CD4-positive, alpha-beta T cell treated with Interleukin-10 for 1 hour (primary cell): ENCODE measurements at places on chromosomes 7 and 10.

DNA sequence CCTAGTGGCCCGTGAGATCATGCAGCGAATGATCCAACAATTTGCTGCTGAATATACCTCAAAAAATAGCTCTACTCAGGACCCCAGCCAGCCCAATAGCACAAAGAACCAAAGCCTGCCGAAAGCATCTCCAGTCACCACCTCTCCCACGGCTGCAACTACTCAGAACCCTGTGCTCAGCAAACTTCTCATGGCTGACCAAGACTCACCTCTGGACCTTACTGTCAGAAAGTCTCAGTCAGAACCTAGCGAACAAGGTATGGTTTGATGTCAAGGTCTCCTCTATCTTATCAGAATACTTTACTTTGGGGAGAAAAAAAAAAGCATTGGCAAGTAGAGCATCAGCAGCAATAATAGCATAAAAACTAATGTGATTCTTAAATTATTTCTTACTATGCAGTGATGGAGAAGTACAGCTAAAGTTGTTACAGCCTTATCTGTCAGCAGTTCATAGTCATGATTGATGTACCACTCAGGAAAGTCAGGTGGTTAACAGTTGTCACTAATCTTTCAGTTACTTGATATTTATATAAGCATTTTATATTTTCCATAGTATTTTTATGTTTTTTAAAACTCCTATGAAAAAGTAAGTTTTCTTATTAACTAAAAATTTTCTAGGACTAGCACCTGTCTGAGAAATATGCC is 117.1 kb downstream of the LCOR start:
- no peak for DNase-seq

GRCh38 chr10:86798025-86798424 is 41.6 kb downstream of the BMPR1A start:
- no peak for DNase-seq

GRCh38 chr10:33939410-33939809 is 604.9 kb upstream of the NRP1 start:
- DNase-seq = no peak

DNA sequence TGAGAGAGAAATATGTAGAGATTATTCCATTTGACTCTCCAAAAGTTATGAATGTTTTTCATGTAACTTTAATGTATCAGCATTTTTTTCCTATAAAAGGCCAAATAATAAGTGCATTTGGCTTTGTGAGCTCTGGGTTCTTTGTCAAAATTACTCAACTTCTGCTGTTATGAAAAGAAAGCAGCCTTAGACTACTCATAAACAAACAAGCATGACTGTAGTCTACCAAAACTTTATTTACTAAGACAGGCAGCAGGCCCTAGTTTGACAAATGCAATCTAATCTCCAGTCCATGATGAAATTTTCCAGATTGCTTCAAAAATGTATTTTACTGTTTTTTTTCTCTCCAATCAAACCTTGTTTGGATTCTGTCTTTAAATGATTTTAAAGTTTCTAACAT is 46.3 kb downstream of the MRPL32 start:
- no peak for DNase-seq

- DNase-seq = no peak
Measured at GRCh38 chr7:28166982-28167715, 13.4 kb downstream of the JAZF1 start.

DNA sequence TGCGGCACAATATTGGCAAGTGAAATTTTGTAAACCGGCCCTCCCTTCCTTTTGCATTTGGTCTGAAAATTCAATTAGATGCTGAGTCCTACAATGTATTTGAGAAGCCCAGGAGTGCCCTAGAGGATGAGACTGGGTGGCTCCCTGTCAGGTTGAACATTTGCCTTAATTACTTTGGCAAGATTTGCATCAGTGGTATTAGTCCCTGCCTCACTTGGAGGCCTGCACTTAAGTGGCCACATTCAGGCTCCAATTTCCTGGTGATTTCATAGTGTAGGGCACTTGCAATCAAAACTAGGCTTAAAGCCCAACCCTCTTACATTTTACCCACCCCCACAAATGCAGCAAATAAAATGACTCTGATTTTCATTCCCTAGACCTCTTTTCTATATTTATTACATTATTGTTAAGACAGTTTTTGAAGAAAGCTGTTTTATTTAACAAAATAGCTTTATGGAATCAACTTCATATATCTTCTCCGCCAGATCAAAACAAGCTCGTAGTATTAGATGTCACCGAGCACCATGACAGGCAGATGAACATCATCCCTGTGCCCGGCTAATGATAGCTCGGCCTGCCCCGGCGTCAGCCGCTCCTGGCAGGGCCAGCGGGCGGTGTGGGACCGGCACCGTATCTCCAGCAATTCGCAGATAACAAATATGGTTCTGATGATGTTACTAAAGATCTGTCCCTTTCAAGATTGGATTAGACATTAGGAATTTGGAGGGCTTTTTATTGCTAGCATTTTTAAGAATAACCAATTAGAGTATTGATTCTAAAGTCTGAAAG is 73.6 kb downstream of the EGFR start:
- DNase-seq = no peak

DNA sequence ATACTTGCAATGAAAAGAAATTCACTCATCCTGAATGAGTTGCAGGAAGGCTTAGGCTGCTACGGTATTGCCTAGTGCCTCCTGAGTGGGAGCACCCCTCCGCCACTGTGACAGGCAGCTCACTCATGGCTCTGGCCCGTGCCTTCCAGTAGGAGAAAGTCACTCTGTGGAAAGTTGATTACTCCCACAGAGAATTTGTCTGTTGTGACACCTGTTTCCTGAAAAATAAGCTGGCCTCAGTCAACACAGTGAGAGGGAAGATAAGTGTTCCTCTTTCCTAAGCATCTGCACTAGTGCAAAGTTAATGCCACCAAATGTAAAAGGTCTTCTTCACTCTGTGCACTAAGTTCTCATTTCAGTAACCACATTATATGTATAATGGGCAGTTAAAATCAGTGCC is 158.8 kb upstream of the INHBA start:
- DNase-seq = no peak

GRCh38 chr10:114492351-114493037 is 88.2 kb upstream of the AFAP1L2 start:
- peak; percentile 35 for DNase-seq

- DNase-seq = no peak
Measured at GRCh38 chr7:149743476-149744255, 29.7 kb downstream of the ZNF467 start.

- DNase-seq = no peak
Measured at GRCh38 chr10:4804465-4804864, 21.5 kb upstream of the AKR1E2 start.

DNA sequence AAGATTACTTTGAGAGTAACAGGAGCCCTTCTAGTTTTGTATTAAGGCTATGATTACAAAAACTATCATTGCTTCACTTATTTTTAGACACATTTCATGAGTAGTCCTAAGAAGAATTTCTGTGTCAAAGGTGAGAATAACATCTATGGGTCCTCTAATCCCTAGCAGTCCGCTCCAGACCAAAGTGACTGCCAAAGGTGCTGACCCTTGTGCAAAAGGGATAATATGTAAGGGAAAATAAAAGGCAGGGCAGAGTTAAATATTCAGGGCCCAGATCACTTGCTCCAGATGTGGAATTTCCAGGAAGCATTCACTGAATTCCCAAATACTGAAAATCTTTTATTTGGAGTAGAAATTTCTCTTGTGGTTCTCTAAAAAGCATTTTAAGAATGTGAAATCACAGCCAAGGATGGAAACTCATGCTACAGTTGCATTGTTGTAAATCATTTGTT is 29.3 kb downstream of the RHOBTB1 start:
- no peak for DNase-seq

DNA sequence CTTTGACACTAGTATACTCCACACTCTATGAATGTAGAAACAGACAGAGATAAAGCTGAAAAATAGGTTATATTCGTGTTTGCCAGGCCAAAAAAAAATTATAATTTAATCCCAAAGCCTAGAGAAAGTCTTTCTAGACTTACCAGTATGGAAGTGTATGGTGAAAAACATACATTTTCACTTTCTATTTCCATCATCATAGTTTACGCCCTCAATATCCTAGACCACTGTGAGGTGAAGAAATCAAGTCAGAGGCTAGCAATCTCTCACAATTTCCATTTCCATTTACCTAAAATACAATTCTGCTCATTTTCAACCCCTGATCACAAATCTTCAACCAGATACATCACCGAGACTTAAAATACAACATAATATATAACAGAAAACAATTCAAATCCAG is 16.2 kb downstream of the GPR22 start:
- DNase-seq = no peak

GRCh38 chr10:2137549-2138174 is 400.3 kb upstream of the ADARB2 start:
- DNase-seq = no peak

DNA sequence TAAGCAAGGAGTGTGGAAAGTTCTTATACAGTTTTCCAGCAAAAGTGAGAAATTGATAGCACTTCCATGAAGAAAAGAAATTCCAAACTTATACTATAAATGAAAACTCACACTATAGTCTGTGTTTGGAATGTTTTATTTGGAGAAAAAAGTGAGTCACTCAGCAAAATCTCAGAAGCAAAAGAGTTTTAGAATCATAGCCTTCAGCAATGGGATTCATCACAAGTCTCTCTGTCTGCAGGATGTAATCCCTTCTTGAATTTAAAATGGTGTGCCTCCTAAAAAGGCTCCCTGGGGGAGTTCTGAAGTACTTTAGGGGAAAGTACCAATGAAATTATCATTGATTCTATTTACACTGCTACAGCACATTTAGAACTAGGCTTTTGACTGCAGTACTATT is 756.4 kb downstream of the XPNPEP1 start:
- DNase-seq = no peak

- DNase-seq = no peak
Measured at GRCh38 chr7:77866786-77867536, 68.4 kb downstream of the PHTF2 start.

- peak; percentile 73 for DNase-seq
Measured at GRCh38 chr7:5997210-5997808, 11.5 kb downstream of the PMS2 start.

DNA sequence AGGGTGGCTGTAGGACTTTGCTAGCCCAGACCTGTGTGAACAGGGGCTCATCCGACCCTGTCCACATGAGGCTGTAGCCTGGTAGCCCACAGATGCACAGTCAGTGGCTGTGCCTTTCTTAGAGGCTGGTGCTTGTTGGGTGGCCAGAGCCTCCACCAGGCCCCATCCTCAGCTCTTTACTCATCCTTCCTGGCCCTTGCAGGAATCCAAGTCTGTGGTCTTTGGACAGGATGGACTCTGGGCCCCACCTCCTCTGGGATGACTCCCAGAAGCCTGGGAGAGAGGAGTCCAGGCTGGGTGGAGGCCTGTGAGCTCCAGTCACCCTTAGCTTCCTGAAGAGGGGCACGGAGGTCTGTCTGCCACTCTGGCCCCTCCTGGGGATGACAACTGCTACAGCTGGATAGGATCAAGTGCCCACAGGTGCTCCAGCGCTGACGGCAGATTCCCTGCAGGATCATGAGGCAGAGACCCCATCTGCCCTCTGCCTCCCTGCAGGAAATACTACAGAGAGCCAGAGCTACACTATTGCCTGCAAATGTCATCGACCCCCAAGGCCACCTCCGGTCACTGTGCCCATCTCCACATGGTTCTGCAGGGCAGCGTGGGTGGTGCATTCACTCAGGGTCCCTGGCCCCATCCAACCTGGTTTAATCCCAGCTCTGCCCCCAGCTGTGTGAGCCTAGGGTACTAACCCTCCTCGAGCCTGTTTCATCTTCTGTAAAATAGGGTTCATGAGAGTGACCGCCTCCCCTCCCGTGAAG is 114.5 kb downstream of the PTPN20 start:
- DNase-seq = no peak

- DNase-seq = no peak
Measured at GRCh38 chr10:11896549-11897200, 73.5 kb downstream of the PROSER2 start.

DNA sequence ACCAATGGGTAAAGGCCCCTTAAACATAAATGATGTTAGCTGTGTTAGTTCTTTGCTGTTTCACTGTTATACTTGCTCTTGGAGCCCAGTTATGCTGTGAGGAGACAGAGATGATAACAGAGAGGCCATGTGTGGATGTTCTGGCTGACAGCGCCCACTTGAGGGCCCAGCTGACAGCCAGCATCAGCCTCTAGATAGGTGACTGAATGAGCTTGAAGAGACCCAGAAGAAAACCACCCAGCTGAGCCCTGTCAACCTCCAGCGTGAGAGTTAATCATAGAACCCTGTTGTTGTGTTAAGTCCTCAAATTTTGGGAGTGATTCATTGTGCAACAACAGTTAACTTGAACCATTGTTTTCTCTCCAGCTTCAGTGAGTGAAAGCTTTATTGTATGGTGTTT is 91.7 kb downstream of the GLRX3 start:
- no peak for DNase-seq

- no peak for DNase-seq
Measured at GRCh38 chr7:9017286-9017685, 583.9 kb downstream of the NXPH1 start.

- no peak for DNase-seq
Measured at GRCh38 chr7:82230811-82231581, 212.6 kb downstream of the CACNA2D1 start.

DNA sequence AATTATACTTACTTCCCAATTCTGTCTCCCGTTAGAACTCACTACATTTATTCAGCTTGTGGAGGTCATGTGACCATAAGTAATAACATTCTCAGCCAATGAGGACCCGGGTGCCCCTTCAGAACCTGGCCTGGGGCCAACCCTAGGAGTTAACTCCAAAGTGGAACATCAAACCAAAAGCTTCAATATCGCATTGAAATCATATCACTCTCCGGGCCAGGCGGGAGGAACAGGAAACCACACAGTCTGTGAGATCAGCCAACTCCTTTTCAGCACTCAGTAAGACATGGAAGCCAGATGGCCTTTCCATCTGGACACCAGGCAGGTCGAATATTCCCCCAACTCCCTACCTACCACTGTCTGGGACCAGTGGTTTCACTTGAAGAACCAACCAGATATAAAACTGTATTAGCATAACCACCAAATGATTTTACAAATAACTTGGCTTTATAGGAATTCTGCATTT is 5.5 kb downstream of the CREB3L2 start:
- DNase-seq = peak; percentile 26

GRCh38 chr7:23915236-23915635 is 205.2 kb downstream of the STK31 start:
- DNase-seq = no peak

DNA sequence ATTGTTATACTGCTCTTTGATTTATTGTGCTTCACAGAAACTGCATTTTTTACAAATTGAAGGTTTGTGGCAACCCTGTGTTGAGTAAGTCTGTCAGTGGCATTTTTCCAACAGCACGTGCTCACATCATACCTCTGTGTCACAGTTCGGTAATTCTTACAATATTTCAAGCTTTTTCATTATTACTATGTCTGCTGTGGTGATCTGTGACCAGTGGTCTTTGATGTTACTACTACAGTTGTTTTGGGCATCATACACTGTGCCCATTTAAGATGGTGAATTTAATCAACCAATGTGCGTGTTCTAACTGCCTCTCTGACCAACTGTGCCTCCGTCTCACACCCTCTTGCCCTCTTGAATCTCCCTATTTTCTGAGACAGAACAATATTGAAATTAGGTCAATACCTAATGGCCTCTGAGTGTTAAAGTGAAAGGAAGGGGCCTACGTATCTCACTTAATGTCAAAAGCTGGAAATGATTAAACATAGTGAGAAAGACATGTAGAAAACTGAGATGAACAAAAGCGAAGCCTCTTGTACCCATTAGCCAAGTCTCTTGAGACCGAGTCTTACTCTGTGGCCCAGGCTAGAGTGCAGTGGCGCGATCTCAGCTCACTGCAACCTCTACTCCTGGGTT is 20.2 kb upstream of the ASL start:
- DNase-seq = no peak

GRCh38 chr7:132542895-132543294 is 33.4 kb downstream of the PLXNA4 start:
- no peak for DNase-seq

- no peak for DNase-seq
Measured at GRCh38 chr10:11159543-11160215, 142.0 kb downstream of the CELF2 start.
